ENCODE measurements at places on chromosomes 11 and 22. TPM values are rescaled to one million over a fixed set of nuclear protein-coding genes. Genes with fewer than 3 reads are reported as not detected.

GRCh38 chr11:20353829-20354434, 9.6 kb upstream of the HTATIP2 start:
- DNase-seq, result peak; percentile 40

DNA sequence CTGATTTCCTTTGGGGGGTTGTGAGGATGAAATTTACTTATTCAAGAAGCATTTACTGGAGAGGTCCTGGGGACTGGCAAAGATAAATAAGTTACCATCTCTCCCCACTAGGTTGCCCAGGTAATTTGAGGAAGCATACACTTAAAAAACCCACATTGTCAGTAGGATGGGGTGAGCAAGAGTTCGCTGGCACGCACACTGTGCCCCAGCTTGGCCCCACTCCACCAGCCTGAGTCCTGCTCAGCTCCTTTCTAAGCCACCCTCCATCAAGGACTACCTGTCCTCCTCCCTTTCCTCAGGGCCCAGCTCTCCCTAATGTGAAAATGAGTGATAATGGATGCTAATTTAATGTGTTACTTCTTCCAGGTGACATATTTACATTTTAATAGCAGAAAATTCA, 216.5 kb upstream of the PLET1 start:
- DNase-seq, result no peak

GRCh38 chr11:98572941-98573340, 447.8 kb upstream of the CNTN5 start:
- no peak for DNase-seq

- no peak for DNase-seq
Observed at GRCh38 chr11:57647960-57648800, 1.5 kb downstream of the YPEL4 start.

DNA sequence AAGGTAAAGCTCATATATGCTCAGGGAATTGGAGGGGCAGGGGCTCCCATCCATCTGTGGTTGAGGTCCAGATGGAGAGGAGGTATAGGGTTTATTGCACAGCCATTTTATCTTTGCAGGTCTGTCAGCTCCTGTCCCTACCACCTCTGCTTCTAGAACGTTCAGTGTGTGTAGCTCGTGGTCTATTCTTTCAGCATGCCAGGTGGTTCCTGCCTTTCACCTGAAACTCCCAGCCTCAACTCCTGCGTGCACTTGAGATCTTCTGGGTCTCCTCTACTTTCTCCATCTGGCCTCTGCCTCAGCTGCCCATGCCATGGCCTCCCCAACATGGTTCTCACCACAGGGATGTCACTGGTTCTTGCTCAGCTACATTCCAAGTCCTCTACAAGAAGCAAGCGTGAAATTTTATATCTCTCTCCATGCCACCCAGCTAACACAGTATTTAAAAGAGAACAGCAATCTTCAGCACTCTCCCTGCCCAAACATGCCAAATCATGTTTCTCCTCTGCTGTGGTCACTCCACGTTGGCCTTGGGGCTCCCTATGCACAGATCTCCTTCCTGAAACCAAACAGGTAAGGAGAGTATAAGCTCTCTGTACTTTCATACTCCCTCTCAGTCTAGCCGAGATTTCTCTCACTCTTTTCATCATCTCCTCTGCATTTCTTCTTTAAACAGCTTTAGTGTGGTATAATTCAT, 157.8 kb upstream of the TRPC6 start:
- DNase-seq, result no peak

VEGFB gene
- total RNA-seq, result 51.3 TPM

GLYAT gene
- total RNA-seq, result 0.60 TPM

DNA sequence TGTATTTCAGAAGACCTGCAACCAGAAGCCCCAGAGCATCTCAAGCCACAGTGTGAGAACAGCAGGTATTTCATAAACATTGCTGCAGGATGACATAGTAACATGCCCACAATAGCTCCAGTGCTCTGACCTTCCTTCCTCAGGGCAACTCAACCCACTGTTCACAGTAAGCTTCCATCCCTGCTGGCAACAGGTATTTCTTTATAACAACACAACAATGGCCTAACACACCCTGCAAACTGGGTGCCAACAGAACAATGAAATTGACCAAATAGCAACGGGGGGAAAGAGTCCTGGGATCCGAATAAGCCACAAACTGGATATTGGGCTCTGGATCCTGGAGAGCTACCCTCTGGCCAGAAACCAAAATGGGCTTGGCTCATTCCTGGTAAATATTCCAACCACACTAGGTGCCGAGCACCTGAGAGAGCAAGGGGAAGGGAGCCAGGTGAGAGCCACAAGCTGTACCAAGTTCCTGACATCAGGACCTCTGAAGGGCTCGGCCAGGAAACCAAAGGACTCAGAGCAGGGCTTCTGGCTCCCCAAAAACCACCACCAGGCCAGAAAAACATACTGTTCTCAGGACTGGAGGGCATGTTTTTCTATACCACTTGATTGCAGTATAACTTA, 99.5 kb downstream of the MICAL3 start:
- DNase-seq, result no peak

Data from RPMI7951 (cell line).